ENCODE measurements at places on chromosomes 6 and 20. TPM values are rescaled to one million over a fixed set of nuclear protein-coding genes. Genes with fewer than 3 reads are reported as not detected.

DNA sequence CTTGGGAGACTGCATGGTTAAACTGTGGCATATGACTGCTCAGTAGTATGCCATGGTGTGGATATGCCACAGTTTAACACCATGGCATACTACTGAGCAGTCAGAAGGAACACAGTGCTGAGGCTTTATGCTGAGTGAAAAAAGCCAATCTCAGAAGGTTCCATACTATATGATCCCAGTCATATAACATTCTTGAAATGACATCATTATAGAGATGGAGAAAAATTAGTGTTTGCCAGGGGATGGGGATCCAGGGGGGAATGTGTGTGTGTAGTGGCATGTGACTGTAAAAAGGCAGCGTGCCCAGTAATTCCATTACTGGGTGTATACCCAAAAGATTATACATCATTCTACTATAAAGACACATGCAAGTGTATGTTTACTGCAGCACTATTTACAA, 85.8 kb downstream of the FOXF2 start:
- no peak for DNase-seq

DNA sequence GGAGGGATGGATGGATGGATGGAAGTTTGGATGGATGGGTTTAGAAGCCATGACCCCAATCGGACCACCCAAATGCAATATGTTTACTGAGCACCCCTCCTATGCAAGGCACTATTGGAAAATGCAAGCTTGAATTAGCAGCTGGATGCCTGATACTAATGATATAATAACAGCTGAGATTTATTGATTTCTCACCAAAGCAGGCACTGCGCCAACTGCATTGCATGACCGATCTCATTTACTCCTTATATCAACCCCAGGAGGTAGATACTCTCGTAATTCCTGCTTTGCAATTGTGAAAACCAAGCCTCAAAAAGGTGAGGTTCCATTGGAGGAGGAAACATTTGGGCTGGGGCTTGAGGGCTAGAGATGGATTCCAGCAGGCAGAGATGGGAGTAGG, 89.7 kb downstream of the KCNB1 start:
- DNase-seq = no peak

DNA sequence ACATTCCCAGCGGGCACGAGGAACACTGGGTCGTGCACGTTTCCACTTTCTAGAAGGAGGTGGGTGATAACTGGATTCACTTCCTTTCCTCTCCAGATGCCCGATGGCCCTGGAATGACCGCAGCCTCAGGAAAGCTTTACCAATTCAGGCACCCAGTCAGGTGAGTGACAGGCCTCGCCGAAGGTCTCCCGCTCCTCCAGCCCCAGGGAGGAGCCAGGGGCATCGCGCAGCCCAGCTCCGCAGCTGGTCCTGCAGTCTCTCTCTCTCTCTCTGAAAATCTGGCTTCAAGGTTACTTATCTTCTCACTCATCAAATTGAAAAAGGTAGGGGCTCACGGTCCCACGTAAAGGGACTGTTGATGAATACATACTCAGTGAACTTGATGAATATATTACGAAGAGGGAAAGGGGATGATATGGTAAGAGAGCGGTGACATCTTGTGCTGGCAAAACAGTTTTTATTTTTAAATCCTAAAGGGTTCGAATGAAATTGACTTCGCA, 891 bp downstream of the RIPPLY2 start:
- DNase-seq = no peak

DNA sequence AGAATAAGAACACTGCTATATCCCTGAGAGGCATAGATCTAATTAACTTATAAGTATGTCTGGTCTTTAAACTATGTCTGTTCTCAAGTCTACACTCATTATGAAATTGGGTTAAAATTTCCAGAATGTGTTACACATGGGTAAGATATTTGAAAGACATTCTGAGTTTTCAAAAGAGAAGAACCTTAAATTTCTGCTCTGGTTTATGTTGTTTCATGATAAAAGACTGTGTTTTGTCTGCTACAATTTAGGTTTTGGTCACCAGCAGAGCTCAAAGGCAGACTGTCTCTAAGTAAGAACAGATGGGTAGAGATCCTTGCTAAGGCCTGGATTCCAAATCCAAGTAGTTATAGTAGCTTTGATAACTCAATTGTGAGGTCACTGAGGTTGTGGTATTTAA, 6.0 kb downstream of the STMND1 start:
- DNase-seq = no peak

- DNase-seq = no peak
These were observed 20.5 kb downstream of the RSPH9 start for GRCh38 chr6:43665376-43665775.

DNA sequence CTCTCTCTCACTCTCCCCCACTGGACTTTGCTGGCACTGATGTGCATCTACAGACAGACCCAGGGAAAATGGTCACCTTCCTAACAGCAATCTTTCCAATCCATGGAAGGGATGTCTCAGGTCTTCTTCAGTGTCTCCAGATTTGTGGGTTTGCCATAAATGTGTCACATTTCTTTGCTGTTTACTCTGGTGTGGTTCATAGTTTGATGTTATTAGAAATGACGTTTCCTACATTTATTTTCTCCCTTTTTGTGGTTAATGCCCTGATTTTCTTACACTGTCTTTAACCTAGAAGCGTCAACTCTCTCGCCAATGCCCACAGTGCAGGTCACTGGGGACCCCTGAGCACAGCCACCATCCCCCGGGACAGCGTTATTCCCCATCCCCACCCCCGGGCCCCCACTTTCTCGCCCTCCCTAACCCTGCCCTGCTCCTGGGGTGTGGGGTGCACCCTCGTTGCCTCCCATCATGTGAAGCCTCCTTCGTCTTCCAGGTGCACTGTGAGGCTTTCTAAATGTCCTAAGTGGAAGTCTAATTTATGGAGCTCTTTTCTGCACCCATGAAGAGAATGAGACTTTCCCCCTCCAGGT, 86.5 kb downstream of the YTHDF1 start:
- no peak for DNase-seq

GINM1 gene
- 56.8 TPM for total RNA-seq

WFDC5 gene
- not detected for total RNA-seq

Data from adrenal gland (tissue), 19 donors.